ENCODE measurements at places on chromosomes 1 and 21. TPM values are rescaled to one million over a fixed set of nuclear protein-coding genes. Genes with fewer than 3 reads are reported as not detected.

TRIM17 gene
- total RNA-seq: 0.27 TPM

- DNase-seq: no peak
Observed at GRCh38 chr1:221670081-221670480, 71.8 kb downstream of the DUSP10 start.

VCAM1 gene
- total RNA-seq: under 0.01 TPM

GRCh38 chr1:36086529-36087232 is 2.0 kb upstream of the ADPRS start:
- DNase-seq: no peak

- DNase-seq: no peak
Observed at GRCh38 chr1:223350361-223350908, 13.5 kb downstream of the SUSD4 start.

GRCh38 chr1:182315167-182315556 is 76.4 kb downstream of the GLUL start:
- DNase-seq: no peak

DNA sequence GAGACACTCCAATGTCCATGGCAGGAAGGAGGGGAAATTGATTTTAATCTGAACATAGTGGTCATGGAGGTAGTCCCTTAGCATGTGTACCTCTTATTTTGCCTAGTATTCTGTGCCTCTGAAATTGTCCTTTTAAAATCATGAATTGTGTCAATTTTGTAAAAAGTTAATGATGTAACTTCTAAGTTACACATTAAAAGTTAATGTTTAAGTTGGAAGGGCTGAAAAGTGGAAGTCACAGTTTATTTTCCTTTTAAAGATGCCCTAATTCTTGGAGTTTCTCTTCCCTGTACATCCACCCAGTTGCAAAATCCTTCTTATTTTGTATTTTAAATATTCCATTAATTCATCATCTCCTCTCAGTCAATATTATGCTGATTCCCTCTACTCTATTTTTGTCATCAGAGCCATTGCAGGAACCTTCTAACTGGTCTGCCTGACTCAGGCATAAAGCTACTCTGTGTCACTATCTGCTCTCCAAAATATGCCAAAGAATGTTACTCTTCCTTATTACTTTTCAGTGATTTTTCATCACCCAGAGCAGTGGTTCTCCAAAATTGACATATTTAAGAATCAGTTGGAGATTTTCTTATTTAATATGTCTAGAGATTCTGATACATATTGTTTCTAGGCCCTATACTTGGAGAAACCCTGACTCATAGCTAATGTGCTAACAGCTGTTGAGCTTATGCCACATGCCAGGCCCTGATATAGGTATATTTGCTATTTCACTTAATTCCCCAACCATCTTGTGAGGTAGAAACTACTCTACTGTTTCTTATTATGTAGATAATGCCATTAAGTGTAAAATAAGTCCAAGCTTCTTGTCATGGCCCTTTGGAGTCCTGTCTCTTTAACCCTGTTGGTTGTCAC is 5.1 kb downstream of the HOOK1 start:
- no peak for DNase-seq

MROH9 gene
- total RNA-seq: not detected

FAM3B gene
- under 0.01 TPM for total RNA-seq

DNA sequence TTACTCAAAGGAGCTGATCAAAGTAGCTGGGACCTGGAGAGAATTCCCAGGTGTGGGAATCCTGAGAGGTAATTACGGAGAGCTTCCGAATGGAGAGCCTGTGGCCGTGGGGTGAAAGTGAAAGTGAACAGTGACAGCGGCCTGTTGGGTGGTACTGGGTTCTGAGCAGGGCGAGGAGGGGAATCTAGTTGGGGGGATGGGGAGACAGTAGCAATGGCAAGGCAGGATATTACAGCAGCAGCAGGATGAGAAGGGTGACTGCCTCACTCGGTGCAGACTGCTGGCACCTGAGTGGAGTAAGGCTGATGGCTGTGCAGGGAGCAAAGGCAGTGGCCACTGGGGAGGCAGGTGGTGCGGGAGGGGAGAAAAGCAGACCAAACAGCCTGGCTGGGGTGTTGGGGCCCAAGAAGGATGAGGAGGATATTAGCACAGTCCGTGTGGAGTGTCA is 70.3 kb upstream of the PRDX6 start:
- no peak for DNase-seq

DNA sequence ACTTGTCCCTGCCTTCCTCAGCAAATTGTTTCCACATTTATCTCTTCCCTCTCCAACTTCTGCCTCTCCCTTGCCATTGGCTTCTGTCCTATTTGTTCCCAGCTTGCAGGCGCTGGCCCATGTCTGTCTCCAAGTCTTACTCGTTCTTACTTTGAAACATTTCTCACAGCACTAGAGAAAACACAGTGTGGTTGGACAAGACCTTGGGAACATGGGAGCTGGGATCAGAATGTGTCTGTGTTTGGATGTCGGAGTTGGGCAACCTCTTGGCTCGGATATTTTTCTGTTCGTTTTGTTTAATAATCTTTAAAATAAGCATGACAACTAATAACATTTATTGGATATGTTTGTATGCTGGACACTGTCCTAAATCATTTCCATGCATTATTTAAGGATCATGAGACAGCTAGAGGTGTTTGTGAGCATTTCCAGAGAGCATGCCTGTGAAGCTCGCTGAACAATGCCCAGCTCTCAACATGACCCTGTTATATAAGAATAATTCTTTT is 5.9 kb upstream of the BRWD1 start:
- no peak for DNase-seq
